ENCODE measurements at places on chromosomes 13 and 19.

DNA sequence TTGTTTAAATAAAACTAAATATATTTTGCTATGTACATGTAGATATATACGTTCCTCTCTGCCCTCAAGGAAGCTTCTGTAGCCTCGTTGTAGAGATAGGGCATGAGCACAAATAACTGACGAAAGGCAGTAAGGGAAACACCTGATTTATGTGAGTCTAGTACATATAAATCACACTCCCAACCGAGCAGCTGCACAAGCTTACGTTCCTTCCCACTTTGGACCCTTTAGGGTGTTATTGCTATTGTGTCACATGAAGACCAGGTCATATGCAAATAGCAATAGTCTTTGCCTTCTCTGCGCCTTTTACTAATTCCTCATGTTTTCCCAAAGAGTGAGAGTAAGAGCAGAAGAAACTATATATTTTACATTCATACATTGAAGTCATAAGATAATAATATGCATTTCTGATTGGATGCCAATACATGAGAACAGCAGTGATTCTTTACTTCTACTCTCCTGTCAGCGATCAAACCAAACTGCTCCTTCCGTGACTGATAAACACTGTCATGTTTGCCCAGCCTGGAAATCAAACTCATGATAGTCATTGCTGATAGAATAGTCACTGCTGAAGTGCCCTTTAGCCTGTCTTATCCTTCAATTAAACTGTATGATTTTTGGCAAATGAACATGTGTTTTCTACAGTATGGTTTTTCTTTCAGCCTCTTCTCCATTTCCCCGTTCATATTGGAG, 127.2 kb upstream of the MAB21L1 start:
- no peak overlapping the region for H3K4me3 ChIP-seq
- no peaks in the 10 kb centered on the region for H3K36me3 ChIP-seq
- no peak for DNase-seq
- H3K27me3 ChIP-seq: no peaks in the 10 kb centered on the region
- H3K27ac ChIP-seq: no peak overlapping the region
- no peaks in the 10 kb centered on the region for H3K4me1 ChIP-seq

GRCh38 chr19:53813996-53814395, 10.1 kb downstream of the NLRP12 start:
- H3K4me1 ChIP-seq: no peaks in the 10 kb centered on the region
- no peaks in the 10 kb centered on the region for H3K27me3 ChIP-seq
- DNase-seq: no peak
- no peak overlapping the region for H3K27ac ChIP-seq

DNA sequence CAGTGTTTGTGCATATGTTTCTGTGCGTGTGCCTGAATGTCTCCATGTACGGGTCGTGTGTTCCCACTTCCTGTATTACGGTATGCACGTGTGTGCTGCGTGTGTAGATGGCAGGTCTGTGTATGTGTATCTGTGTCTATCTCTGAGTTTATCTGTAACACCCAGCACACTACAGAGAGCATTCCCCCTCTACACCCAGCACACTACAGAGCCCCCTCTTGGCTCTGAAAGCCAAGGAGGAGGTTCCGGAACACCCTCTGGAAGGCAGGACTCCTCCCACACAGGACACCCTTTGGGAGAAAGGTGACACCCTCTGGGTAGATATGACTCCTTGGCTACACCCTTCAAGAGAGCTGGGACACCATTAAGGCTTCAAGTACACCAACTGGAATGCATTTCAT, 2.1 kb upstream of the ERFL start:
- no peaks in the 10 kb centered on the region for H3K36me3 ChIP-seq
- H3K4me1 ChIP-seq: peaks cover 33% of the 10 kb centered on the region
- no peak overlapping the region for H3K27ac ChIP-seq
- DNase-seq: no peak
- H3K4me3 ChIP-seq: no peak overlapping the region
- peaks cover 40% of the 10 kb centered on the region for H3K27me3 ChIP-seq

GRCh38 chr19:576768-577438, 4.5 kb downstream of the BSG start:
- H3K36me3 ChIP-seq: peaks cover 1% of the 10 kb centered on the region
- H3K4me1 ChIP-seq: peaks cover 34% of the 10 kb centered on the region
- DNase-seq: no peak
- H3K4me3 ChIP-seq: no peak overlapping the region
- H3K27me3 ChIP-seq: no peaks in the 10 kb centered on the region

GRCh38 chr19:16191216-16191908, 6.2 kb downstream of the FAM32A start:
- DNase-seq: no peak
- no peak overlapping the region for H3K4me3 ChIP-seq
- H3K27me3 ChIP-seq: no peaks in the 10 kb centered on the region
- peaks cover 46% of the 10 kb centered on the region for H3K36me3 ChIP-seq
- no peak overlapping the region for H3K27ac ChIP-seq

DNA sequence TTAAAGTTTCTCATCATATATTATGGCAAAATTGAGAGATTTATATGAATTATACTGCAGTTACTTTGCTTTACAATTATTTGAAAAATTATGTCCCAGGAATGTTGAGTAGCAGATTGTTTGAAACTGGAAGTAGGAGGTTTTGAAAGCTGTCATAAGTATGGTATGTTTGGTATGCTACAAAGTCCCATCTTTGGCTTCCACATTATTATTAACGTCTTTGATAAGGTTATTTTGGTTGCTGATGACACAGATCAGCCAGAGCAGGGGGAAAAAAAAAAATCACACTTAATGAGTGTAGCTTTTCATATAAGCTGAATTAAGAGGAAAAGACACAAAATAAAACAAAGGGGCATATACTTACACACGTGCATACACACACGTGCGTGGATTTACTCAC, 130.1 kb downstream of the SLITRK1 start:
- H3K27me3 ChIP-seq: no peaks in the 10 kb centered on the region
- H3K36me3 ChIP-seq: no peaks in the 10 kb centered on the region
- no peaks in the 10 kb centered on the region for H3K4me1 ChIP-seq
- H3K4me3 ChIP-seq: no peak overlapping the region

GRCh38 chr19:982567-983170, 1.5 kb upstream of the WDR18 start:
- H3K36me3 ChIP-seq: peaks cover 3% of the 10 kb centered on the region
- DNase-seq: peak; percentile 80
- no peaks in the 10 kb centered on the region for H3K27me3 ChIP-seq
- peaks cover 22% of the 10 kb centered on the region for H3K4me1 ChIP-seq

DNA sequence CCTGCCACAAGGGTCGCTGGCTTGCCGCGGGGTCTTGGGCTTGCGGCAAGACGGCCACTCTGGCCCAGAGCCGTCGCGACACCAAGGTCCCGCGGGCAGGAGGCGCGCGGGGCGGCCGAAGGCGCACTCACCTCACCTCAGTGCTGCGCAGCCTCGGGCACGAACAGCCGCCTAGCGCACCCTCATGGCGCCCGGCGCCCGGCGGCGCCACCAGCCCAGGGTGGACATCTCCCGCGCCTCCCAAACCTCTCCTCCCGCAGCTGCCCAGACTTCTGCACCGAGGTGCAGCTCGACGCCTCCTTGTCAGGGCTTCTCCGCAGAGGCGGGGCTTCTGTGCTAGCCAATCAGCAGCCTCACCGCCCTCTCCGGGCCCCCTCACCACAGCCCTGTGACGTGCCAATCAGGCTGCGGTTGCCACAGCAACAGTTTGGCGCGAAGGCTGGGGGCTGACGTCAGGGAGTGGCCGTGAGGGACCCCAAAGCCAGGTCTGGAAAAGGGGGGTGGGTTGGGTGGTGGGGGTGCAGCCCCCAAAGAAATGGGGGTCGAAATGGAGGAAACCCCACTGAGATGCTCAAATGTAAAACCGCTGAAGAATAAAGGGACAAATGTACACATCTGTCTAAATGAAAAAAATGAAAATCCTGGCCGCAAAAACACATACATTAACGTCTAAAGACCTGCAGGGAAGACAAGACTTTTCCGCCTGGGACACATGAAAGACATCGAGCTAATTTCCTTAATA, at the start of the genes PEG3 and ZIM2:
Gene PEG3 (minus strand): TSS at position 276 of the 742 bp plus-strand sequence. CDS start 16,071 bp downstream, outside the sequence.
Gene ZIM2 (minus strand): TSS at position 276 of the 742 bp plus-strand sequence. CDS start 16,449 bp downstream, outside the sequence.
- no peak for DNase-seq
- peaks cover 19% of the 10 kb centered on the region for H3K36me3 ChIP-seq
- no peaks in the 10 kb centered on the region for H3K4me1 ChIP-seq
- H3K4me3 ChIP-seq: peak within 1 kb of the TSS; percentile 16
- H3K27ac ChIP-seq: peak within 1 kb of the TSS; percentile 73
- peaks cover 3% of the 10 kb centered on the region for H3K27me3 ChIP-seq

DNA sequence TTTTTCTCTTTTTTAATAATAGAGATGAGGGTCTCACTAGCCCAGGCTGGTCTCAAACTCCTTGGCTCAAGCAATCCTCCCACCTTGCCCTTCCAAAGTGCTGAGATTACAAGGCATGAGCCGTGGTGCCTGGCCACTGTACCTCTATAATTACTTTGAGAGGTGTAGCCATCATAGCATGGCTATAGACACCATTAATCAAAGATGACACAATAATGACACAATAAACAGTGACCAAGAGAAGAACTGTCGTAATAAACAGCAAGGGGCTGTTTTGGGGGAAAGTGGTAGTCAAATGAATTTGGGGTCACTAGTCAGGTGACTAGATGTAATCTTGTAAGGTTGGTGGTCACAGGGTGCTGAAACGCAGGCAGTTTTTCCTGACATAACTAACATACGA, 30.4 kb downstream of the KLF5 start:
- peaks cover 15% of the 10 kb centered on the region for H3K4me1 ChIP-seq
- no peaks in the 10 kb centered on the region for H3K36me3 ChIP-seq

- DNase-seq: no peak
- H3K4me1 ChIP-seq: no peaks in the 10 kb centered on the region
- no peak overlapping the region for H3K27ac ChIP-seq
- no peak overlapping the region for H3K4me3 ChIP-seq
- no peaks in the 10 kb centered on the region for H3K27me3 ChIP-seq
- no peaks in the 10 kb centered on the region for H3K36me3 ChIP-seq
These were observed 2.0 kb downstream of the RNF113B start for GRCh38 chr13:98175043-98175442.

Data from activated CD8-positive, alpha-beta T cell treated with anti-CD3 and anti-CD28 coated beads, Interleukin-2, amount 10 ng/mL, durations not matched to agents 7 days and 5 days (primary cell).